Gastroesophageal sphincter (tissue), 4 donors: ENCODE measurements at places on chromosomes 2 and 18. TPM values are rescaled to one million over a fixed set of nuclear protein-coding genes. Genes with fewer than 3 reads are reported as not detected.

The BCL11A gene
- total RNA-seq = 9.5 TPM

DNA sequence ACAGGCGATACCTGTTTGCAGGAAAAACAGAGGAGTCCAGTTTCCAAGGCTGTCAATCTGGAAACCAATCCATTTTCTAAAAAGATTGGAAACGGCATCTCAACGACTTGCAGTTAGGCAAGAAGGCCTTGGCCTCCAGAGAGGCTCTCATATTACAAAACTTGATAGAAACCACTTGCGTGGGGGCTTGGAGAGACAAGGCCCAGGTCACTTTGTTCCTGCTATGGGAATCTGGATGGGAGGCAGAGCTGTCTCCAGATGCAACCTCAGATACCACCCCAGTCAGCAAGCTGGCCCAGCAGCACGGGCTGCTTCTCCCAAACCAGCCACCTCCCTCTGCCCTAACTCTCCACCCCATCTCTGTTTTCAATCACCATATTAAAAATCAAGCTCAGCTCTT, 298.8 kb downstream of the TNS1 start:
- no peak for ATAC-seq

DNA sequence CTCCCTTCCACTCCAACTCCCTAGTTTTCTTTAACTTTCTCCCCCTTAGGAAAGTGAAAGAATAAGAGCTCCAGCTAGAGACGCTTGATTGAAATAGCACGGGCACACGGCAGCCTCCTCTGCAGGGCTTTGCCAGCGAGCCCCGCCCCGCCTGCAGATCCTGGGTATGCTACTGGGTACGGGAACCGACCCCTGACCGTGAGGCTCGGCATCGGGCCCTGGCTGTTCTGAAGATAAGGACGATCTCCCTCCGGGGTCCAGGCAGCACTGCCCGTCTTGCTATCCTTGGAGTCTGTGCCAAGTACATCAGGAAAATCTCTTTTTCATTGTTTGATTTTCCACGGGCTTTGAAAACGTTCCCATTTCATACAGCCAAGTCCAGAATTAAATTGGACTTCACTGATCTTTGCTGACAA, 284.5 kb downstream of the MTX2 start:
- ATAC-seq = peak; percentile 56

The CROCC2 gene
- not detected for total RNA-seq

The PRKAG3 gene
- not detected for total RNA-seq

The AQP12B gene
- total RNA-seq = not detected

DNA sequence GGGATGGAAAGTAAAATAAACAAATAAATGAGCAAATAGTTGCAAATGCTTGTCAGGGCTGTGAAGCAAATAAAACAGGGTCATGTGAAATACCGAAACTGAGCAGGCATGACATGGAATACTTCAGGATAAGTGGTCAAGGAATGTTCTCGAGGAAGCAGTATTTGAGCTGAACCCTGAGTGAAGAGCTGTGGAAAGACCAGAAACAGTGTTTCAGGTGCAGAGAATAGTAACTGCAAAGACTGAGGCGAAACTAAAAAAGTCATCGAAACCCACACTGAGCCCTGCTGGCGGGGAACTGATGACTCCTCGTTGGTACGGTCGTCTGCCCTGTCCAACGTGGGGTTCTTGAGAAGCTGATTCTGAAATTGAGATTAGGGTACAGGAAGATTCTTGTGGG, 27.2 kb upstream of the MYCN start:
- no peak for ATAC-seq

- ATAC-seq = no peak
These were observed 31.0 kb downstream of the SP100 start for GRCh38 chr2:230447036-230447435.

GRCh38 chr2:139031722-139032121, 251.5 kb upstream of the NXPH2 start:
- no peak for ATAC-seq

The CAPN14 gene
- 8.3 TPM for total RNA-seq

DNA sequence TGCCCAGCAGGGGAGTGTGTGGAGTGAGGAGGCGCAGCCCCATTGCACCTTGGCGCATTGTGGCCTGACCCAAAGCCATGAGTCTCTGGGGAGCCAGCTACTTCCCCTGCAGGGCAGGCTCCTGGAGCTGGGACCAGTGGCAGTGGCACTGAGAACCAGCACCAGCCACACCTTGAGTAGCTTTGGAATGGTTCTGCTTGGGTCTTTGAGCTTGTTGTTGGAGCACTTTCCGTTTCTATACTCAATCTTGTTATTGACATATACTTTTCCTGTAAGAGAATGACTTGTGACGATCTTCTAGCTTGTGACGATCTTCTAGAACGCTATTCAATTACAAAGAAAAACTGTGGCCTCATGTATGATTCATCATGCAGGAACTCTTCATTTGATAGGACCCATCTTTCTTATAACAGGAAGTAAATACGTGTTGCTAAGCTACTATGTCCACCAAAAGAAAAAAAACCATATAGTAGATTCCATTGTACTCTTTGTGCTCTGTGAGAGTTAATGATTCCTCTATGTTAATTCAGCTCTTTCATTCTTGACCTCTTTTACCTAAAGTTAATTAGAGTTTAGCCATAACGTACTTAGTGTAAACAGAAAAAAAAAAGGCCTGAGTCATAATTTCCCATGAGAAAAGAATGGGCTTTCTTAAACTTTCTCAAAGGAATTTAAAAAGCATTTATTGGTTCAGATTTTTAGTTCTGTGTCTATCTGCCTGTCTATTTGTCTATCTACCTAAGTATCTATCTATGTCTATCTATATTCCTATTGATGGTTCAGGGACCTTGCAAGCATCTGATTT, 113.1 kb downstream of the GATA6 start:
- peak; percentile 46 for ATAC-seq

DNA sequence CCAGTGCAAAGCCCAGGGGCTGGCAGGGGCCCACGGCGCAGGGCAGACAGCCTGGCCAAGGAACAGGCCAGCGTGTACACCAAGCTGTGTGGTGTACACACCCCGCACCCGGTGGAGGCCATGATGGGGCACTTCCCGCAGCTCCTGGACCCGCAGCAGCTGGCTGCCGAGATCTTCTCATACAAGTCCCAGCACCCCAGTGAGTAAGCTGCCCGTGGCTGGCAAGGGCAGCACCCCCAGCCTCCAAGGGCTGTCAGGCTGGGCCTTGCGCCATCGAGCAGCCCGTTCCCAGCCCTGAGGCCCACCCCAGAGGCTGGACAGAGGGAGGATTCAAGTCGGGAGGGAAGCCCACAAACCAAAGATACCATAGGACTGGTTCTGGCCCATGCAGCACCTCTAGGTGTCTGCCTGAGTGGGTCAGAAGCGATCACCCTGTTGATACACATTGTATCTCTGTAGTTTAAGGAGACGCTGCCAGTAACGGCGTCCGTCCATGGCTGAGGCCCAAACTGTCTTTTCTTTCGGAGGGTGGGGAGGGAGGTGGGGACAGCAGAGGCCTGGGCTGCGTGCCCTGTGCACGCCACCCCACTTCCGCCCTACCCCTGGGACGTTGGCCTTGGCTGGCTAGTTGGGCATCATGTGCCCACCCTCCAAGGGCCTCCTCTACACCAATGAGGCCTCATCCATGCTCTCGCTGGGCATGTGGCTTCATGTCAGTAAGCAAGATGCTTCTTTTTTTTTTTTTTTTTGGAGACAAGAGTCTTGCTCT, 16.8 kb upstream of the MTERF4 start:
- ATAC-seq = no peak

GRCh38 chr2:9770308-9771100, 72.8 kb upstream of the TAF1B start:
- peak; percentile 65 for ATAC-seq

GRCh38 chr2:201353116-201353515, 4.0 kb downstream of the FLACC1 start:
- ATAC-seq = no peak

The FMNL2 gene
- 28.7 TPM for total RNA-seq
